Hepatic stellate cell (primary cell): ENCODE measurements at places on chromosomes 5 and 9.

- DNase-seq = no peak
Observed at GRCh38 chr5:164027738-164028137, 522.3 kb downstream of the MAT2B start.

- no peak for DNase-seq
Observed at GRCh38 chr5:34553581-34553980, 102.5 kb upstream of the RAI14 start.

- no peak for DNase-seq
Observed at GRCh38 chr9:134204991-134205578, 40.7 kb upstream of the RNU6ATAC start.

GRCh38 chr5:143328589-143329220, 74.8 kb downstream of the NR3C1 start:
- DNase-seq = no peak

DNA sequence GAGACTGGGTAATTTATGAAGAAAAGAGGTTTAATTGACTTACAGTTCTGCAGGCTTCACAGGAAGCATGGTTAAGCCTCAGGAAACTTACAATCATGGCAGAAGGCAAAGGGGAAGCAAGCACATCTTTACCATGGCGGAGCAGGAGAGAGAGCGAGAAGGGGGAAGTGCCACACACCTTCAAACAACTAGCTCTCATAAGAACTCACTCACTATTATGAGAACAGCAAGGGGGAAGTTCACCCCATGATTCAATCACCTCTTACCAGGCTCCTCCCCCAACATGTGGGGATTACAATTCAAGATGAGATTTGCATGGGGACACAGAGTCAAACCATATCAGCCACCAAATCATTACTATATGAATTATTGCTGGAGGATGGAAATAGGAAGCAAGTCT, 30.3 kb upstream of the STX17 start:
- no peak for DNase-seq

GRCh38 chr5:160921-161802, 30.1 kb upstream of the LRRC14B start:
- no peak for DNase-seq

DNA sequence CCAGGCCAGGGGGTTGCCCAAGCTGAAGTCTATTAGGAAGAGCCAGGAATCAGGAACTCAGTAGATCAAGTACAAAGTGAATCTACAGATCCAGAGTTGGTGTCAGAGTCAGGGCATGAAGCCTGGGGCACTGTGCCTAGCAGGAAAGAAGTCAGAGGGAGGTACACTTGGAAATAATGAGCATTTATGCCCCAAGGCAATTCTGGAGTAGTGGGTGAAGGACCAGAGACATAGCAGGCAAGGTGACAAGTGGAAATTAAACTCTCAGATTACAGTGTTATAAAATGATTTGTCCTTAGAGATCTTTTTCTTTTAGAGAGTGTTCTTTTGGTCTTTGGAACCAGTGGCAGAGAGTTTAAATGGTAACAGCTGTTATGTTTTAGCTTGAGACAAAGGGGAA, 138.0 kb downstream of the ADAMTSL1 start:
- DNase-seq = no peak
